ENCODE measurements at places on chromosomes 5 and 9.

GRCh38 chr5:152638996-152639552, 234.0 kb upstream of the NMUR2 start:
- no peak for DNase-seq

- no peak for DNase-seq
These were observed 61.8 kb upstream of the PITX1 start for GRCh38 chr5:135095871-135096270.

DNA sequence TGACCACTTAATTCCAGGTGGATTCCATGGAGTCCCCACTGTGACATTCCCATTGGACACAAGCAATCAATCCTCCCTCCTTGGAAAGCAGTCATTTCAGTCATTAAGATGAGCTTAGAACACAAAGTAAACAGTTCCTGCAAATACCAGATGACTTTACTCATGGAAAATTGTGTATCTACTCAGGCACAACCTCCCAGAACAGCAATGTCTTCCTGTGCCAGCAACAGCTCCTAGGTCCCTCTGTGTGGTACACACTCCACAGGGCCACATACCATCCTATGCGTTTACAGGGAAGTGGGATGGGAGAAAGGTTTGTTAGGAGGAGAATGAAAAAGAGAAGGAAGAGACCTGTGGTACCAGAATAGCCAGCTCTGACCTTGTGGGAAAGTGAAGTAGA, 53.7 kb downstream of the MTMR12 start:
- no peak for DNase-seq

DNA sequence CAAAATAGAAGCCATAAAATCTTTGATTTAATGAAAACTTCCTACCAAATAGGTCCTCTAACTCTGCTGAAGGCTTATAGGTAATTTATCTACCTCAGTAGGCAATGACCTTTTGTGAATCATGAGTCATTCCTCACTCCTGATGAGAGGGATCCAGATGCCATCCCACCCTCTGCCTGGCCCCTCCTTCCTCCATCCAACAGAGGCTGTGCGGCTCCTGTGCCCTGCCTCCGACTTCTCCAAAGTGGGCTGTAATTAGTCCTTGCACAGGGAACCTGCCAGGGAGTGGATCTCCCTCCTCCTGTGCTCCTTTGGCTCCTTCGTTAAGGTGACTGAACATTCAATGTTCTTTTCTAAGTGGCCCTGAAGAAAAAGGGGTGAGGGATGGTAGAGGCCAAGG, 213.9 kb upstream of the TBCA start:
- no peak for DNase-seq

DNA sequence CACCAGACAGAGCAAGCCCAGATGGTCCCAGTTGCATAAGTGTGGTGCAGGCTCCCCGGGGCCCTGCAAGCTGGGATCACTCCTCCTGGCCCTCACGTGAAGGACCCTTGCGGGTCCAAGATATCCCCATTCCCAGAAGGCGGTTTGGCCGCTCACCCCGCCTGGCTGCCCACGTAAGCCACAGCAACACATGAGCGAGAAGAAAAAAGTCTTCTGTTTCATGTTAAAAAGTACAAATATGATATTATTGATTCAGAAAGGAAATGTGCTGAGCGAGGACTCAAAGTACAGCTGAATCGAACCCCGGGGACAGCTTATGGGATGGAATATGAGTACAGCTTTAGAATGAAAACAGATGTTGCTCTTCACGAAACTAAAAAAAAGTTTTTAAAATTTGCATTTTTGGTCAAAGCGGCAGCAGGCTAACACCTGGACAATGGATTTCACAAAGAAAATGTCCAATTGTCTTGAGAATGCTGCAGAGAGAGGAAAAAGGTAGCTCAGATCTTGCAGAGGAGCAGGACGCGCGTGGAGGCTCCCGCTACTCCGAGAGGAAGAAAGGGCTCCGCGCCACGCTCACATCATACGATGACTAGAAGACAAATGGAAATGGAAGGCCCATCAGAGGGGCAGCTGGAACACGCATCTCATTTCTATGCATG, 427.6 kb downstream of the IRX1 start:
- peak; percentile 25 for DNase-seq

GRCh38 chr9:126236273-126236672, 90.4 kb upstream of the MVB12B start:
- no peak for DNase-seq

- no peak for DNase-seq
These were observed 86.7 kb upstream of the PAM start for GRCh38 chr5:102668220-102668932.

GRCh38 chr9:88852794-88853193, 138.5 kb upstream of the S1PR3 start:
- DNase-seq, result no peak

- DNase-seq, result no peak
These were observed 58.4 kb upstream of the RUSC2 start for GRCh38 chr9:35431467-35431866.

DNA sequence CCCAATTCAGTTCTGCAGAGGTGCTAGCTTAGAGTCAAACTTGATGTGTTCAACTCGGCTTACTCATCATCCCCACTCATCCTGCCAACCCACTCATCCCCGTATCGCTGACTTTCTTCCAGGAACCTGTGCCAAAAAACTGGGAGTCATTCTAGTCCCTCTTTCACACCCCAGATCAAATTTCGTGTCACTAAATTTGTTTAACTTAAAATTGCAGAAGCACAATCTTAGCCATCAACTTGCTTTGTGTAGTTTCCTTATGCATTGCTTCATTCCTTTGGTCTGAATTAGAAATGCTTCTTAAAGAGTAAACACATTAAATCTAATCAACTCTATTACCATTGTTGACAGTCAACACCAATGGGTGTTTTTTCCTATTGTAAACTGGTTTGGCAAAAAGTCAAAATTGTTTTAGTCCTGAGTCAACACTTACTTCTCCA, 162.4 kb downstream of the TTC39B start:
- DNase-seq, result peak; percentile 28

DNA sequence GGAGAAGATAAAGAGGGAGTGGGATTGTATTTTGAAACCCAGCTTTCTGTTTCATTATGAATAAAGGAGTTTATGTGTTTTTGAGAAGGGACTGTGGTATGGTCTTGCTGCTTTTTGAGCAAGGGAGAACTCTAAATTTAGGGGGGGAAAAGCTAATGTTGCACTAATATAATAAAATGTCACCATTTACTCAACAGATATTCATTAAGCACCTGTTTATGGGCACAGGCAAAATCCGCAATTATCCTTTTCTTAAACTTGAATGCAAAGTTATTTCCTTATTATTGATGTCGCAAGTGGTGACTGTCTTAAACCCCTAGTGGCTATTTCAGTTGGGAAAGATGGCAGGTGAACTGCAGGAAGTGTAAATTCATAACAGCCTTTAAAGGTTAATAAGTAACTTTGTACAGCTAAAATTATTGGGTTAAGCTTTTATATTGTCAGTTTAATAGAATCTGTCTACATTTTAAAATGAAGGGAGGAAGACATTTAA, 1.5 kb downstream of the CDC42SE2 start:
- DNase-seq, result no peak

- no peak for DNase-seq
These were observed 263.6 kb upstream of the PTGER4 start for GRCh38 chr5:40416098-40416497.

- no peak for DNase-seq
These were observed 346.3 kb downstream of the ENC1 start for GRCh38 chr5:74294231-74294705.

GRCh38 chr5:7072188-7072587, 323.8 kb upstream of the ADCY2 start:
- no peak for DNase-seq

- DNase-seq, result no peak
These were observed 185.7 kb upstream of the VCAN start for GRCh38 chr5:83285661-83286398.

DNA sequence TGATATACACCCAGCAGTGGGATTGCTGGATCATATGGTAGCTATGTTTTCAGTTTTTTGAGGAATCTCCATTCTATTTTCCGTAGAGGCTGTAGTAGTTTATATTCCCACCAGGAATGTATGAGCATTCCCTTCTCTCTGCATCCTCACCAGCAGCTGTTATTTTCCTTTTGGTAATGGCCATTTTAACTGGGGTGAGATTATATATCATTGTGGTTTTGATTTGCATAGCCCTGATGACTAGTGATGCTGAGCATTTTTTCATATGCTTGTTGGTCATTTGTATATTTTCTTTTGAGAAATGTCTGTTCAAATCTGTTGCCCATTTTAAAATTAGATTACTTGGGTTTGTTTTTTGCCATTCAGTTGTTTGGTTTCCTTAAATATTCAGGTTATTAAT, 11.2 kb upstream of the PPIC start:
- no peak for DNase-seq

DNA sequence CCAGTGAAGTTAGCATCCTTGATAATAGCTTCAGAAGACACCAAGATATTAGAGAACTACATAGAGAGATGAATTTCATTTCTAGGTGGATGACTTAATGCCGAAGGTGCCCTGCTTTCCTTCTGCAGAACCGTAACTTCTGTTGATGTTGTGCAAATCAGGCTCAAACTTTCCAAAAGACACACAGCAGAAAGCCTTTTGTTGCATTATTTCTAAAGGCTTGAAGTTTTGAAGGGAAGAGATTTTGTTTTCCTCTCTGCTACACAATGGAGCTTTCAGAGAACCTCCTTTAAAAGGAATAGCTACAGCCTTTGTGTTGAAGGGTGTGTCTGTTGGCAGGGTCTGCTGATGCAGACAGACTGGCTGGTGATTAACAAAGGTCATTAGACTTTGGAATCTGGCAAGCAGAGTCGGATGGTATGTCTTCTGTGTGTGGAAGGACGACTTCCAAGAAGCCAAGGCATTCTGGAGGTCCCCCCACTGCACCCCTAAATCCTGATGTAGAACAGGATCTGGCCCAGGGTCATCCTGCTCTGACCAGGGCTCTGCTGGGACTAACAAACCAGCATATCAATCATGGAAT, 57.8 kb downstream of the ZNF462 start:
- peak; percentile 50 for DNase-seq

DNA sequence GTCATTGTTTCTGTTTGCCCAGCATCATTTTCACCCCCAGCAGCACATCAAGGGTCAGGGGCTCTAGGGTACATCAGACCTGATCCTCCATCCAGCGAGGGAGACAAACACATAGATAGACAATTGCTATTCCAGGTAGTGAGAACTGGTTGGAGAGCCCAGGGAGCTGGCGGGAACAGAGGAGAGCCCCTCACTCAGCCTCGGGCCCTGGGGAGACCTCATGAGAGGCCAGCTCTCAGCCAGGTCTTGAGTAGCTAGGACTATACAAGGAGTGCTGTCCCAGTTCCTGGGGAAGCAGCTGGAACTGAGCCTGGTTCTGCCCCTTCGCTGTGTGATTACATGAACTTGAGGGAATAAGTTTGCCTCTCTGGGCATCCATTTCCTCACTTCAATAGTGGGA, 80.3 kb downstream of the HRH2 start:
- DNase-seq, result no peak

DNA sequence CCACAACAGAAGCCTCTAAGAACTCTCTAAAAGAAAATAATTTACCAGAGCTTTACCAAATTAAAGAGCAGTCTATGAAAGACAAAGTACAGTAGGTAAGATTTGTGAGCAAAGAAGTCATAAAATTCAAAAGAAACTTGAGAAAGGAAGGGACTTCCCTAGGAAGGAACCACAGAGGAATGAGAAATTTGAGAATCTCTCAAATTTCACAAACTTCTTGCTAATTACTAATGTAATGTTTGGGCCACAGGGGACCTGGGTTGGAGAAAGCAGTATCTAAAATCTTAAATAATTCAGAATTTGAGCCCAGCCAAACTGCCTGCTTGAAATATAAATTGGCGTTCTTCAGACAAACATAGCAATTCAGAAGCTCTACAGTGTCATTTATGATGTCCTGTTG, 225.0 kb upstream of the PRR16 start:
- no peak for DNase-seq

- no peak for DNase-seq
These were observed 115.8 kb downstream of the RXRA start for GRCh38 chr9:134442085-134442474.

DNA sequence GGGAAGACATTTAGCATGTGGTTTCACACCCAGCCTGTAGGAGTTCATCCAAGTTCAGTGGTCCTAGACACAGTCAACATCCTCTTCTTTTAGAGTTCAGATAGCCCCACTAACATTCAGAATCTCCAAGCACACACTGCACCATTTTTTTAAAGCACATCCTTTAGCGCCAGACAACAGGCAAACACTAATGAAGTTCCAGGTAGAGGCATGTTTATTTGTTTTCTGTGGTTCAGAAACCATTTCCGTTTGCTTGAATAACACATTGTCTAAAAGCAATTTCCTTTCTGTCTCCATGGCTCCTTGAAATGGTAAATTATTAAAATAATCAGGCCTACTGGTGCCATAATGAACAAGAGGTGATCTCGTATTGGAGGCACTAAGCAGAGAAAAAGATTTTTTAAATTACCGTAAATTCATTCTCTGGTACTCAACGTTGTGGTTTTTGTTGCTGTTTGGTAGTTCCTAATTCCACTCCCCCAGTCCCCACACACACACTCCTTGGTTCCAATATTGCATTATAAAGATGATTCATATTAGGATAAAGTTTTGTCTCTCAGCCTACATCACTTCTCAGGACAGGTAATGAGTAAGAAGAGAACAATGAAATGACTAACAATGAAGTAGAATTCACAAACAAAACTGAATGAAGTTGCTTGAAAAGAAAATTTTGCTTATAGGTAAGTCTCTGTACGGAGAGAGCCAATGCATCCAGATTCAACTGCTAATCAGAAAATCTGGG, 153.1 kb downstream of the PCSK1 start:
- no peak for DNase-seq

DNA sequence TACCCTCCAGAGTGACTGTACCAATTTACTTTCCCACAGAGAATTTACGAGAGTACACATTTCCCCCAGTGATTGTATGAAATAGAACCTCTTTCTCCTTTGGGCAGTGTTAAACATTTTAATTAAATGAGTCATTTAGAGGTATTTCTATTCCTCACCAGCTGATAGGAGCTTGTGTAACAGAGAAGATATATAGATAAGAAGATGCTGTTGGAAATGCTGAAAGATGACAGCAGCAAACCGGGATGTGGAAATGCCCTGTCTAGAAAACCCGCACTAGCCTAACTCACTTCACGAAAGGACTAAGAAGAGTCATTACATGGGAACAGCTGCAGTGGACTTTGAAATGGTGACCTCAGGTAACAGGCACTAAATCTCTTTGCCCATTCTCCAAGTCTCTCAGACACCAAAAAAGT, 68.3 kb downstream of the LPAR1 start:
- no peak for DNase-seq
